ENCODE measurements at places on chromosomes 11 and 22.
A peak's percentile ranks its signal among the peaks of the same experiment; 100 is the strongest.

DNA sequence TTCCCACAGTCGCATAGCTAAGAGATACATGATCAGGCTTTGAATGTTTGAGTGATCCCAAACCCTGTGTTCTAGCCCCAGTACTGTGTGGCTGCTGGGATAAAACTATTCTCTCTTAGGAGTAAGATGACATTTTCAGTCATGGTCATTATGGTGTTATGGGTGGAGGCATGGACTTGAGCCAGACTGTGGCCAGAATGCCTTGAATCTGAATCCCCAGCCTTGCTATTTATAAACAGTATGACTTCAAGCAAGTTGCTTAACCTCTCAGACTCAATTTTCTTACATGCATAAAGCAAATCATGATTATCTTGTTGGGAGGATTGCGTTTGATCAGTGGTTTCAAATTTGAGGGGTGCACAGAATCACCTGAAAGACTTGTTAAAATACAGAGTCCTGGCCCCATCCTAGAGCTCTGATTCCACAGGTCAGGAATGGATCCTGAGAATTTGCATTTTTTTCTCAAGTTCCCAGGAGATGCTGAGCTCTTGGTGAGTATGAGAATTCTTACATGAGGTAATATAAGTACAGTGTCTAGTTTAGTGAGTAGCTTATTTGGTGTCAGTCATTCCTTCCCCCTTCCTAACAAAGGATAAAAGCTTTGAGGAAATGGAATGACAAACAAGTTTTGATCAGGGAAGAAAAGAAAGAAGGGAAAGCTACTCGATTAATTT, 571.7 kb downstream of the METTL15 start:
- no peak for ATAC-seq

GRCh38 chr22:23183061-23183698, 2.9 kb downstream of the BCR start:
- no peak for ATAC-seq

GRCh38 chr22:26589367-26589844, 526 bp downstream of the TPST2 start:
- ATAC-seq = peak; percentile 10

- ATAC-seq = no peak
Measured at GRCh38 chr11:84558085-84558905, 1068.8 kb downstream of the DLG2 start.

- no peak for ATAC-seq
Measured at GRCh38 chr11:1008803-1009145, 27.7 kb downstream of the MUC6 start.

DNA sequence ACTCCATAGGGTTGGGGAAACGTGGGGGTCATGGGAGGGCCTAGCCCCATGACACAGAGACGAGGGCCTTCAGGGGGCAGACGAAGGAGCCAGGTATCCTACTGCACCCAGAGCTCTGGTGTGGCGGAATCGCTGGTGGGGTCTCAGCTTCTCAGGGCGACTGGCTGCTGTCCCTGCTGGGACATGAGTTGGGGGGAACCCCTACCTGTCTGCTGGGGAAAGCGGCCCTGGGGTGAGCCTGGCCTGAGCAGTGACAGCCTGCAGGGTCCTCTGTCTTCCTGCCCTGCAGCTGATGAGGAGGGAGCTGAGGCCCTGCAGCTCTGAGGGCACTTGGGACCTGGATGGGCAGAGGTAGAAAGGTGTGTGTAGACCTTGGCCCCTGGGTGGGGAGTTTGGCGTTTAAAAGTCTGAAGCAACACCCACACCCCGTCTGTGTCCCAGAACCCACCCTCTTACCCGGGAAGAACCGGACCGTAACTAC, 33.6 kb upstream of the GRAMD4 start:
- ATAC-seq = no peak

- no peak for ATAC-seq
Measured at GRCh38 chr11:122307476-122308035, 191.5 kb upstream of the BLID start.

Measured in activated CD4-positive, CD25-positive, alpha-beta regulatory T cell treated with anti-CD3 and anti-CD28 coated beads, Interleukin-2, amount 50 U/mL, for 24 hours (primary cell).